ENCODE measurements at places on chromosomes 16 and 17. TPM values are rescaled to one million over a fixed set of nuclear protein-coding genes. Genes with fewer than 3 reads are reported as not detected.

The TBC1D26 gene
- not detected for total RNA-seq

The EPOP gene
- 2.4 TPM for total RNA-seq

The MT1G gene
- total RNA-seq: 40.2 TPM

The SLC7A6 gene
- 10.6 TPM for total RNA-seq

The SLC26A11 gene
- 7.6 TPM for total RNA-seq

The MYO15A gene
- 0.17 TPM for total RNA-seq

The PPP1R9B gene
- total RNA-seq: 33.8 TPM

The GAA gene
- 21.8 TPM for total RNA-seq

The CSH1 gene
- not detected for total RNA-seq

The GRAP gene
- 0.29 TPM for total RNA-seq

The GRIN2C gene
- not detected for total RNA-seq

- no peak for DNase-seq
Measured at GRCh38 chr17:59814685-59815084, 78.1 kb downstream of the TUBD1 start.

DNA sequence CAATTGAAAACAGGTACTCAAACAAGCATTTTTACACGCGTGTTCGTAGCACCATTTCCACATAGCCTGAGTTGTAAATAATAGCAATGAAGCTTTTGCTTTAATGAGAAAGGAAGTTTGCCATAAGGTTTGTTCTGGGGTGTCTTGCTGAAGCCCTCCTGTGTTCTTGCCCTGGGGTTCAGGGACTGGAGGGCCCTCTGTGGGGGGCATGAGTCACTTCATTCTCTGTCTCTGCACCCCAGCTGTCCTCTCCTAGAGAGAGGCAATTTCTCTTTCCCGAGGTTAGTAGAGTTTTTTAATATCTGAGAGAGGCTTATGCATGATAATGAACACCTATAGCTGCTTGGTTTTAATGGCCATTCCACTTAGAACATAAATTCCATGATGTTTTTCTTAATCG lies 9.6 kb downstream of the AFMID start:
- DNase-seq: no peak

- DNase-seq: no peak
Measured at GRCh38 chr17:35447499-35447898, 1.1 kb downstream of the SLFN13 start.

DNA sequence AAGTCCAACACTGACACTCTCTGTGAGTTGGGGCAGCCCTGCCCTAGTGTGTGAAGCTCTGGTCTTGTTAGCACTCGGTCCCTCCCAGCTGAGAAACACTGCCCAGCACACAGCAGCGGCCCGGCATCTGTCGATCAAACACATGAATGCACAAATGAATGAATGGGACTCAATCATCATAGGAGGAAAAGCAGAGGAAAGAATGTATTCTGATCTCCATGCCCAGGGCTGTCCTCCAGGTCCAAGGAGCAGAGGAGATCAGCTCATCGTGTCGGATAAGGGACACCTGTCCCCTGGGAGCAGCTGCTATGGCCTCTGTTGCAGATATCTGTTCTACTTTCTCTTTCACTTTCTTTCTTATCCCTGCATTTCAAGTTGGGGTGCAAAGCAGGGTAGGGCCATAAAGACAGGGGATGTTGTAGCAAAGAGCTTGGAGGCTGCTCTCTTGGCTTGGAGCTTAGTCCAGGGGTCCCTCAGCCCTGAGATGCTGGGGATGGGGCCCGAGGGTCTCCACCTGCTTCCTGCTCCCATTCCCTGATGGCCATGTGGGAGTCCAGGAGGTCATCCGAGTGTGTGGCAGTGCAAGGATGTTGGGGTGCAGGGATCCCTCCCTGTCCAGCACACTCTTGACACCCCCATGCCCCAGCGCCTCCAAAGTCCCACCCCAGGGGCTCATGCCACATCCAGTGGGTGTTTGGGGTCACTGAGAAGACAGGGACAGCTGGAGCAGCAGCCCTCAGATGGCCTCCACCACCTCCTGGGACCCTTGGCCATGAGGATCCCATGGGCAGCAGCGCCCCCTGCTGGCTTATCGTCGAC lies 88.2 kb downstream of the IRF8 start:
- DNase-seq: no peak

DNA sequence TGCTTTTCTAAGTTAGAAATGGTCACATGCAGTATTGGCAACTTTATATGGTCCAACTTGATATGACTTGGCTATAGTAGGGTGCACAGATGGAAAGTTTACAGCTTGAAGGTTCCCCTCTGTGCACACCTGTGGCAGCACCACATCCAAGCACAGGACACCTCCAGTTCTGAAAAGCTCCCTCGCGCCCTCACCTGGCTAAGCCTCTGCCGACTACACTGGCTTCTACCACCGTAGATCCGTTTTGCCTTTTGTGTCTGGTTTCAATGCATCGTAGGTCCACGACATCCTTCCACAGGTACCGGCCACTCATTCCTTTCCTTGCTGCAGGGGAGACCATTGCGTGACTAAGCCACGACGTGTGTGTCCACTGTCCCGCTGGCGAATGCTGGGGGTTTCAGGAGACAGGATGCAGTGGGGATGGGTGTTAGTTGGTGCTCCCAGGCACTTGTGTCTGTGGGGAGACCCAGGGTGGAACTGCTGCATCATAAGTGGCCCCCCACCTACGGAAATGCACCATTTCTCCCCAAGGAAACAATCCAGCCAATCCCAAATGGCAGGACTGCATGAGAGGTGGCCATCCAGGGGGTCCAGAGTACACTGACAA lies 4.9 kb upstream of the RASD1 start:
- DNase-seq: no peak

GRCh38 chr17:66414561-66415175 lies 112.3 kb downstream of the PRKCA start:
- DNase-seq: no peak

DNA sequence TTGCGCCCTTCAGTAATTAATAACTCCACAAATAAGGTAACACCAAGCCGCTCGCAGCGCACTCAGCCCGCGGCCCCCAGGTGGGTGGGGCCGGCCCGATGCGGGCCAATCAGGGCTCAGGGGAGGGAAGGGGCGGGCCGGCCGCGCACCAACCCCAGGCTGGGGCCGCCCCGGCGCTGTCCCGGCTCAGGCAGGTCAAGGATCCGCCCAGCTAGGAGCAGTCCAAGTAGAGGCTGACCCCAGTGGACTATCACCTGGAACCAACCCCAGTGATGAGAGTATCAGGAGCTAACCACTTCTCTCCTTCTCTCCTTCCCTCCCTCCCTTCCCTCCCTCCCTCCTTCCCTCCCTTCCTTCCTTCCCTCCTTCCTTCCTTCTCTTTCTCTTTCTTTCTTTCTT lies 110.8 kb downstream of the C16orf78 start:
- no peak for DNase-seq

DNA sequence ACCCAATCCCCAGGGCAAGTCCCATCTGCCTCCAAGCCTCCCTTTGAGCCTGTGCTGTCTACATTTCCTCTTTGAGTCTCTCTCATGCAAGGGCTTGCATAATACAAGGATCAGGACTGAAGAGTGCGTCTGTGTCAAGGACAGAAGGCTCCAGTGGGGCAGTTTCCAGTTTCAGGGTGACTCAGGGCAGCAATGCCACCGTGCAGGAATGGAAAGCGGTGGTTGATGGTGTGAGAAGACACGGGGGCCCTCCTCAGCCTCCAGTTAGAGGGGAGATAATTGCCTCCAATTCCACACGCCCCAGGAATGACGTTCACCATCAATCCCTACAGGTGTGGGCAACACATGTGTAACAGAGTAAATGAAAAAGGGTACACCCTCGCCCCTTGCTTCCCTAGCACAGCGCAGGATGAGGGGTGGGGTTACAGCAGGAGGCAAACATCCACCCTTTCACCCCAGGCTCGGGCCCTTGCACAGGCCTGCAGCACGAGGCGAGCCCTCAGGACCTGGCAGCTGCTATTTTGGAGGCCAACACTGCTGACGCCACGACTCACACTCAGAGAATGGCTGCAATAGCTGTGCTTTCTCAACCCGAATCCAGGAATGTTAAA lies 24.8 kb upstream of the SLC25A19 start:
- DNase-seq: no peak

DNA sequence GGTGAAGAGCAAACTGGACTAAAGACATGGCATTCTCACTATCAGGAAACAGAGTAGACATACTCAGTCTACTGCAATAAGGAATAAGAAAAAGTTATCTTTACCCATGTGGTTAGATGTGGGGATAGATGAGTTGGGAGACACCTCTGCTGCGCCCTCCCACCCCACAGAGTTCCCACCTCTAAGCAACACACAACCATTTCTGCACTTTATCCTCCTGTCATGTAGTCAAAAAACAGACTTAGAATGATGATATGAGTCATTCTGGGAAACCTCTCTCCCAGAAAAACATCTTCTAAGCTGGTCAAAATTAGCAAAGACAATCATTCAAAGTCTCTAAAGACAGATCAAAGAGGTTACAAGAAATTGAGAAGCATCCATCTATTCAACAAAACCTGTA lies 94.9 kb downstream of the CACNG1 start:
- DNase-seq: no peak

DNA sequence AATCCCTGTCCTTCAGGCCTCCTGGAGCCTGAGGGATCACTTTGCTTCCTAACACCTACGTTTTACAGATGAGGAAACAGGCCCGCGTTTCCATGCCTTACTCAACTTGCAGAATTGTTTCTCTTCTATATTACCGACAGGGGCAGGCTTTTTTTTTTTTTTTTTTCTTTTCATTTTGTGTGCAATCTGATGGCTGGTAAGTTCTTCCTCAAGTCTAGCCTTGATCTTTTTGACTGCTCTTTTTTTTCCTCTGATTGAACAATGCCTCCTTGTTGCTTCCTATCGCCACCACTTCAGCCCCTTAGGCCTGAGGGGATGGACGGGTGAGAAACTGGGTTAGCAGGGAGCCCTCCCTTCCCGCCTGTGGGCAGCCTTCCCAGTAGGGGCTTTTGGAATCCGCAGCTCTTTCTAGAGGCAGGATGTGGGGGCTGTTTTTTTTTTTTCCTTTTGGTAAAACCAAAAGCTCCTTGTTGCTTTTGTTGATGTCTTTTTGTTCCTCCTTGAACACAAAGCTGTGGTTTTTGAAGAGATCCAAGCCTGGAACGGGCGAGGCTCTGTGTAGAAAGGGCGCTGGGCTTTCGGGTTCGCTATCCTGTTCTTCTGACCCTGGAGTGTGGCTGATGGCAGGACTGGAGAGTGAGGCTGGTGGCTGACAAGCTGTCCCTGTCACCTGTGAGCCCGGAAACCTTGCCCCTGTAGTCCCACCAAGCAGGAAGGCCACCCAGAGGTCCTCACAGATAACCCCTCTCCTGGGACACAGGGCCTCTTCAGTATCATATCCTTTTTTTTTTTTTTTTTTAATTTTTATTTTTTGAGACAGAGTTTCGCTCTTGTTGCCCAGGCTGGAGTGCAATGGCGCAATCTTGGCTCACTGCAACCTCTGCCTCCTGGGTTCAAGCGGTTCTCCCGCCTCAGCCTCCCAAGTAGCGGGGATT lies 14.0 kb downstream of the LASP1 start:
- DNase-seq: no peak

DNA sequence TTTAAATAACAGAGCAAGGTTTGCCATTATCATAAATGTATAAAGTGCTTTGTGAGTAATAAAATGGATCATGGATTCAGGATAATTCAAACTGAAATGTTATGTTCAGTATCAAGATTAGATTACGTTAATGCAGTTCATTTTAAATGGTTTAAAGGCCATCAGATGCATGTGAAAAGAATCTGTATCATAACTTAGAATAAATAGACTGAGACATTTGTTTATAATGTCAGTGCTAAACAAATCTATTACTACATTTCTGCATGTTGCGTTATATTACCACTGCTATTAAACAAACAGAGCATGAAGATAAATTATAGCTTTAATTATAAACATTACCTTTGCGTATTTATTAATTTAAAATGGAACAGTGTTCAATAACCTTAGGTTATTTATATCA lies 160.2 kb downstream of the TOX3 start:
- DNase-seq: no peak

DNA sequence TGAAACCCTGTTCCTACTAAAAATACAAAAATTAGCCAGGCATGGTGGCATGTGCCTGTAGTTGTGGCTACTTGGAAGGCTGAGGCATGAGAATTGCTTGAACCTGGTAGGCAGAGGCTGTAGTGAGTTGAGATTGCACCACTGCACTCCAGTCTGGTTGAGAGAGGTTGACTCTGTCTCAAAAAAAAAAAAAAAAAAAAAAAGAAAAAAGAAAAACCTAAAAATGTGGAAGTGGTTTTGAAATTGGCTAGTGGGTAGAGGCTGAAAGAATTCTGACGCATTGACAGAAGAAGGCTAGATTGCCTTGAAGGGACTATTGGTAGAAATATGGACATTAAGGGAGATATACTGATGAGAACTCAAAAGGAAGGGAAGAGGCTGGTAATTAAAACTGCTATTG lies 33.6 kb upstream of the CPPED1 start:
- DNase-seq: no peak

Data from epithelial cell of proximal tubule (primary cell).